ENCODE measurements at places on chromosomes 3 and 15.

- no peak for DNase-seq
Observed at GRCh38 chr15:70605606-70606410, 157.6 kb downstream of the UACA start.

DNA sequence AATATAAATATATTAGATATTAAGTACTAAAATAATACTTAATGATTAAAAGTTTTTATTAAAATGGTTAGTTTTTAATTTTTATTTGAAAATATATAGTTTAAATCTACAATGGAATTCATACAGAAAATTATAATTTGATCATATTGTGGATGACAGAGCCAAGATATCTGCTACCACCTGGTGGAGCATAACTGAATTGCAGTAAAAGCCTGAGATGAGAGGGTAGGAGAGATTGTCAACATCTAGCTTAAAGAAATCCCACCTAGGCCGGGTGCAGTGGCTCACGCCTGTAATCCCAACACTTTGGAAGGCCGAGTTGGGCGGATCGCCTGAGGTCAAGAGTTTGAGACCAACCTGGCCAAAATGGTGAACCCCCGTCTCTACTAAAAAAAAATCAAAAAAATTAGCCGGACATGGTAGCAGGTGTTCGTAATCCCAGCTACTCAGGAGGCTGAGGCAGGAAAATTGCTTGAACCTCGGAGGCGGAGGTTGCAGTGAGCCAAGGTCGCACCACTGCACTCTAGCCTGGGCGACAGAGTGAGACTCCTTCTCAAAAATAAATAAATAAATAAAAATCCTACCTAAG is 25.1 kb upstream of the CSTA start:
- DNase-seq, result peak; percentile 25

- DNase-seq, result no peak
Observed at GRCh38 chr3:136350132-136350531, 100.0 kb downstream of the PCCB start.

GRCh38 chr3:47162697-47163168 is 1.2 kb downstream of the SETD2 start:
- DNase-seq, result no peak

GRCh38 chr15:73369154-73369694 is 466 bp upstream of the HCN4 start:
- DNase-seq, result no peak

- DNase-seq, result no peak
Observed at GRCh38 chr3:31692751-31693150, 160.0 kb downstream of the STT3B start.

GRCh38 chr15:63818191-63818590 is 15.6 kb downstream of the HERC1 start:
- no peak for DNase-seq

DNA sequence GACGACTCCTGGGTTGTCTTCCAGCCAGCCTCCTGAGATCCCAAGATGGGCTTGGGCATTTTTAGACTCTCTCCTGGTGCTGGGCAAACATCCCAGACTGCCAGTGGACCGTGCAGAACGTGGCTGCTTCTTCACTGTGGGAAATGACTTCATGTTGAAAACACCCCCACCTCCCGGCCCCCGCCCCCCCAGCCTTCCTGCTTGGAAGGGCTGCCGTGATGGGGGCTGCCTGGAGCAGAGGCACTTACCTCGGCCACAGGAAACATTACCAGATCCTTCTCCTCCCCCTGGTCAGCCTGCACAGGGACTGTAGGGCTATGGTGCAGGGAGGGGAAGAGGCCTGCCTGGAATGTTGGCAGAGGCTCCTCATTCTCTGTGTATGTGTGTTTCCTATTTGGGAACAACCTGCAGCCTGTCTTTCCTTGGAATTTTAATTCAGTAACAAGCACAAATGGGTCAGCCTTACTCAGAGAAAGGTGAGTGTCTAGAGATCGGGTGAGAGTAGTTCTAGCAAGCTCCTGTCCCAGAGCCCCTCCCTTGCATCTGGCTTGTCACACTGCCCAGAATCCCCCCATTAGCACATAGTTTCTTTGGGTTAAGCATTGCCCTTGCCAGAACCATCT is 90.8 kb downstream of the ANP32A start:
- DNase-seq, result no peak

DNA sequence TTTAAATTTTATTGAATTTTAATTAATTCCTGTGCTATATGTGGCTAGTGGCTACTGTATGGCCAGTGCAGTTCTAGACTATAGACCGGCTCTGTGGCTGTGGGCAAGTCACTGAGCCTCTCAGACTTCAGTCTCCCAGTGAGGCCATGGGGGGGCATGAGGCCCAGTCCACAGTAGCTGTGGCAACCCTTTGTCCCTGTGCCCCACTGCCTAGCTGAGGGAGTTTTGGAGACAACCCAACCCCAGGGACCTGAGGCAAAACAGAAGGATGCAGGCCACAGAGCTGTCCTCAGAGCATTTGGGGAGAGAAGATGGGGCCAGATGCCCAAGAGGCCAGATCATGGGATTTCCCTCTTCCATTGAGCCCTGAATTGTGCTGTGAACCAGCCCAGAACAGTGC is 18.9 kb upstream of the POC1A start:
- DNase-seq, result no peak

DNA sequence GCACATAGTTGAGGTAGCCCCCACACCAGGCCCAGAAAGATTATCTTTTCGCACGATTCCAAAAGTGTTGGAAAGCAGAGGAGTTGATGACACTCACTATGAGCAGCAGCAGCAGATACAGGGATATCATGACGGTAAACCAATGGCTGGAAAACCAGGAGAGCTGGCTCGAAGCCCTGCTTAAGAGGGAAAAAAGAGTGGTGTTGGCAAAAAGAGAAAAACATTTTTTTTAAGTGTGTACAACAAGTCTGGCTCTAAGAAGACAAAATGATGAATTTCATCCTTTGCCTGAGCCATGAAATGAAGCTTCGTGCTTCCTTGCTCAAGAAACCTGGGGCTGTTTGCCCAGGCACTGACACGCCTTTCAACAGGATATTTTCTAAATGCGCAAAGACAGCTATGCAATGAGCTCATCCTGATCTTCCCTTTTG is 27.3 kb downstream of the PARP16 start:
- DNase-seq, result no peak

DNA sequence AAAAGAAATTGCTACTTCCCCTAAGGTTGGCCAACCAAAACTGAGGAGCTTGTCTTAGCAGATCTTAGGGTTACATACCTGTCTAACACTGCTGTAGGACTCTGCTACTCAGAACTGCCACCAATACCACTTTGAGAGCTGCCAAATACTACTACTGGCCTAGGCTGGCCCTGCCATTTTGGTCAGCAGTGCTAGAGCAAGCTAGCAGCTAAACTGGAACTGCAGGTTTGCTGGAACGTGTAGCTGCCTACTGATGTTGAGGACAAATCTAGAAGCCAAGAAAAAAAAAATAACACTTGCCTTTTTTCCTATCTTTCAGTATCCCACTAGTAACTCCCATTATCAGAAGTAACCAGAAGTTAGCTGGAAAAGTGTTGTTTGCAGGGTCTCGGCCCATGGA is 387.4 kb downstream of the RBMS3 start:
- DNase-seq, result no peak

DNA sequence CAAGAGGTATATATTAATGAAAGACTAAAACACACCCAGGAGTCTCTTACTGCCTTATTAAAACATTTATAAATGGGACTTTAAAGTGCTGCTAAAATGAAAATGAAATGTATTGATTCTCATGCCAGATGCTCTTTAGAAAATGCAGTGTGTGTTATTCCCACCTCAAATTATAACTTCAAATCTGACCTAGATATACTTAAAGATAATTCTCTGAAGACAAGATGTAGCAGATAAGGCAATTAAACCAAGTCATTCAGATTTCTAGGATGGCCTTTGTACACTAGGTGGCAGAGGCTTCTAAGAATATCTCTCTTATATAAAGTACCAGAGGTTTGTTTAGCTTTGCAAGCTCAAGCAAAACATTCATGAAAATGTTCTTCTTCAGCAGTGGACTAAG is 26.9 kb upstream of the GOLGA8B start:
- no peak for DNase-seq

DNA sequence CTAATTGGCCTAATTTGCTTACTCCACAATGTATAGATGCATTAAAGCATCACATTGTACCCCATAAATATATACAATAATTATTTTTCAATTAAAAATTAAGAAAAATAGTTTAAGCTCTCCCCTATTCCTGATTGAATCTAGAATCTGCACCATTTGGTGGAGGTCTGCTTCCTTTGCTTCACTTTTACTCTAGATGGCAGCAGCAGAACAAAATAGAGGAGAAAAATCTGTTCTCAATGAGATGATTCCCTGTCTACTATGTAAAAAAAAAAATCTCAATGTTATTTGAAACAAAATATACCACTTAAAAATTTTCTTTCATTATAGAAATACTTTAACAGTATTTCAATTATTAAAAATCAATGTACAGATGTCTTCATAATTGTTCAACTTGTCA is 109.6 kb upstream of the FXR1 start:
- no peak for DNase-seq

GRCh38 chr3:77342027-77342426 is 302.1 kb downstream of the ROBO2 start:
- DNase-seq, result no peak

GRCh38 chr3:179949412-179949811 is 87.3 kb downstream of the PEX5L start:
- no peak for DNase-seq

All from iPS DF 6.9 (cell line).